NCI-H226 (cell line): ENCODE measurements at places on chromosomes 4 and X.

DNA sequence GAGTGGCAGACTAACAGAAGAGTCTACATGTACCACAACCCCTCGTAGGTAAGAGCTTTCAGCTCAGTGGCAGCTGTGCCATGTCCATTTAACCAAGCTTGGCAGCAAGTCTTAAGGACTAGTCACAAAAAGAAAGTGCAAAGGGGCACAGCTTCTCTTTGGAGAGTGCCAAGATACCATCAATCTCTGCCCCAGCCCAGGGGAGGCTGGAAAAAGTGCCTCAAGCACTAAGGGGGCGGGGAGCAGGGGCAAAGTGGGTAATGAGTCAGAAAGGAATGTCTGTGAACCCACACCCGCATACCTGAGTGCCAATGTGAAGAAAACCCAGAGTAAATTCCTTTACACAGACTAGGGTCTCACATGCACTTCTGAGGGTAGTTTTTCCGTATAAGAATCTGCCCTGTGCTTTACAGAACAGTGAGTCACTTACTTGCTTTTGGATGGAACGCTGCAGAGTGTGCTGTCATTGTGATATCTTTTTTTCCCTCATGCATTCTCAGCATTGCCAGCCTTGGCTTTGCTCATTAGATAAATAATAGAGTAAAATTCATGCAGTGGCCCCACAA lies 219.8 kb downstream of the ZNF674 start:
- peak; percentile 89 for DNase-seq

DNA sequence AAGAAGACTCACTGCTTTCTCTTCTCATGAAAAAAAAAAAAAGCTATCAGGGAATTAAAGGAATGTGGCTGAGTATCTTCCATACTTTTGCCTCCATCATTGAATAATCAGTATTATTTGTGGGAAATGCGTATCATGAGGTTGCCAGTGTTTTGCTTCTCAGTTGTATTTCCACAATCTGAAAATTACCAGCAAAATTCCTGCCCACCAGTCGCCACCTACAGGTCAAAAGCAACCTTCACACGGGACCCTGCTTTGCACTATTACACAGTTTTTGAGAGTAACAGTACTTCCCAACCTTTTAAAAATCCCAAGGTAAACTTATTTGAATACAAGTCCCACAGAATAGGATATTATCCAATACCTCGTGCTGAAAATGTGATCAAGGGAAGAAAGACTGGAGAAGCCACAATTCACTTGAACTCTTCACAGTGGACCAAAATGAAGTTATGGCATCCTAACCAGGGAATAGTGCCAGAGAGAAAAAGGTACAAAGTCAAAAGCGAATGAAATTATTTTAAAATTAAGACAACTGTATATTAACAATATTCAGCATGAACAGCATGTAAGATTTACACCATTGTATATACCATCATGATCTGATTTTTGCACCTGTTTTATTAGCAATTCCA lies 30.4 kb downstream of the PGRMC1 start:
- no peak for DNase-seq

DNA sequence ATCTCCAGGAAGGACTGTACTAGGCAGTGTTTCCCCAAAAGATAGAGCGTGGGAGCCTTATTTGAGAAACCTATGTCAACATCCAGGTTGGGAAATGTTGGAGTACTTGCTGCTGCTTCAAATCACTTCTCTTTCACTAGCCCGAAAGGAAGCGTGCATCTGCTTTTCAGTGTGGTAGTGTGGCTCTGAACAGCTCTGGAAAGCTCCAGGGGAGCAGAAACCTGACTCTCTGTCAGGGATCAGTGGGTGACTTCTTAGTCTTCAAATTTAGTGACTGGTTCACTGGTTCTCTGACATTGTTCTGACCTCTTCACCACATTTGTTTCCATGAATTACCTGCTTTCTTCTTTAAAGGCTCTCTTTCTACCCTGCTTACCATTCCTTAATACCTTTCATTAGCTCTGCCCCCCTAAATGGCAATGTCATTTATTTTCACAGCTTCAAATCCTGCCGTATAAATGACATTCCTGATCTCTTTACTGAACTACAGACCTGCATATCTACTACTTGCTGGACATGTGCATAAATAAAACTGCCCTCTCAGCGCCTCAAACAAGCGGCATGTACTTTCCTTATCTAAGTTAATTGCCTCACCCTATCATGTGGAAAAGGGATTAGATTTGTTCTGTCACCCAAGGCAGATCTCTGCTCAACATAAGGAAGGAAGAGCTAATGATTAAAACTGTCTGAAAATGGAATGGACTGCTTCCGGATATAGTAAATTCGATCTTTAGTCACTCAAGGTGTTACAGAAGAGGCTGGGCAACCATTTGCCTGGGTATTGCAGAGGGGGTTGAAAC lies 37.0 kb downstream of the DLG3 start:
- no peak for DNase-seq

GRCh38 chr4:180721356-180721755 lies 1521.8 kb upstream of the TENM3 start:
- no peak for DNase-seq

GRCh38 chr4:86449746-86450588 lies 90.1 kb upstream of the MAPK10 start:
- DNase-seq = no peak

- DNase-seq = no peak
These were observed 162.1 kb upstream of the EMCN start for GRCh38 chr4:100679926-100680325.

DNA sequence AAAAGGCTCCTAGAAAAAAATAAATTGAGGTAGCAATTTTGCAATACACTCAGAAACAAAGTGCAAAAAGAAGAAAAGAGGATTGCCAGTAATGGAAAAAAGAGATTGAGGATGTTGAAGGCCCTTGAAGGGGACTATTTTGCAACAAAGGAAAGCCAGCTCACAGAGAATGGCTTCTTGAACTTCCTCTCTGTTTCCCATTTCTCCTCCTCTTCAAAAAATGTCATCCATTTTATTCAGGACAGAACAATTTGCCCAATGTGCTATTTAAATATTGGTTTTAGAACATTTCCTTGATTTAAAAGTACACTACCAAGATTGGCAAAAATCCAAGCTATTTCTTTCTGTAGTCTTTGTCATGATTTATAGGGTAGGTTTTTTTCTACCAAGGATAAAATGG lies 60.2 kb downstream of the GASK1B start:
- no peak for DNase-seq

DNA sequence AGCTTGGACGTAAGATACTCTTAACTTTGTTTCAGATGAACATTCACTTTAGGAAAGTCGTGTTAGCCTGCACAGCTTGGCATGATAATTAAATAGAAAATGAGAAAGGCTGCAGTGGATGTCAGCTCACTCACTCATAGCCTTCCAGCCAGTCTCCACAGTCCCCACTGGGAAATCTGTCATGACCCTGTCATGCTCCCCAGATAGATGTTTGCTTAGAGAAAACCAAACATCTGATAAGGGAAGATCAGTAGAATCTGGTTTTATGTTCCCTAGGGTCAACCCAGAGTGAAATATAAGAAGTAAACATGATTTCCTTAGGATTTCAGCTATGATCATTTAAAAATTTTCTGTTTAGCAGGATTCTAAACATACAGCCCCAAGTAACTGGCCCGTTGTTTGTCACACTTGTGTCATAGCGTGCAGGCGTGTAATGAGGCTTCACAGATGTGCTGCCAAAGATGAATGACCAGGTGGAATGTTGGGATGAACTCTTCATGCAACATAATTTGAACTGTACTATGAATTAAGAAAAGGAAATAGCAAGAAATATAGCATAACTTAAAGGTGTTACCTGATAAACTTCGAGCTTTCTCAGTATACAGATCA lies 180.1 kb downstream of the BANK1 start:
- DNase-seq = no peak
